ENCODE measurements at places on chromosomes 2 and 18.
A peak's percentile ranks its signal among the peaks of the same experiment; 100 is the strongest.

DNA sequence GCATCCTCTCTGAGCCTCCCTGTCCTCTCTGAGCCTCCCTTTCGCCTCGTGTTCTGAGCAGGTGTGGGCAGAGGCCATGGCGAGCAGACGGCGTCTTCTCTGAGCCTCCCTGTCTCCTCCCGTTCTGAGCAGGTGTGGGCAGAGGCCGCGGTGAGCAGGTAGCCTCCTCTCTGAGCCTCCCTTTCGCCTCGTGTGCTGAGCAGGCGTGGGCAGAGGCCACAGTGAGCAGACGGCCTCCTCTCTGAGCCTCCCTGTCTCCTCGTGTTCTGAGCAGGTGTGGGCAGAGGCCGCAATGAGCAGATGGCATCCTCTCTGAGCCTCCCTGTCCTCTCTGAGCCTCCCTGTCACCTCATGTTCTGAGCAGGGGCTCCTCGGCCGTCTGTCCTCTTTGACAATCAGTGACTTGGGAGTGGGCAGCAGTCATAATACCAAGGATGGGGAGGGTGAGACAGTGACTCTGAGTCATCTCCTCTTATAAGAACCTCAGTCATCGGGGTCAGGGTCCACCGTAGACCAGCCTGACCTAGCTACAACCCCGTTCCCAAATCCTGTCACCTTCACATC is 395.1 kb upstream of the SALL3 start:
- no peak for DNase-seq

DNA sequence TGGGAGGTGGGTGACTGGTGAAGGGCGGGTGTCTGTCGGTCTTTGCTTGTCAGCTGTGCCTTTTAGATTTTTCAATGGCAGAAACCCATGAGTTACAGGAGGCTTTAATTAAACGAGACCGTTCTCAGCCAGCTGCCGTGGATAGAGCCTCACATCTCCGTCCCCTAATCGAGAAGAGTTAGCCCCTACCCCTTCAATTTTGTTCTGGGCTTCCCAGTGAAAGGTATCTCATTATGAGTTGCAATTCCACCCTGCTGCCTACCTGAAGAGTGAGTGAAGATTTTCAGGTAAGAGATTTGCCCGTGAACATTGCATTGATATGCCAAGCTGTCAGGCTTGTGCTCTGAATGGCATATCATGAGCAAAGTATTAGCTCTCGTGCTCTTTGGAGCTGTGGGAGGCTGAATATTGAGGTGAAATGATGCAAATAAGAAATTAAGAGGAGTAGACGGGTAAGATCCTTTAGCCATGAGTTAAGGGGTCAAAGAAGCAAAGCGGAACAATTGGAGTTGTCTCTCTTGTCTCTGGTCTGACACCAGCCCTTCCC is 118.7 kb upstream of the MSTN start:
- DNase-seq: no peak

GRCh38 chr2:223760838-223761502 is 76.4 kb downstream of the AP1S3 start:
- DNase-seq: peak; percentile 83

- DNase-seq: no peak
These were observed 159.8 kb downstream of the KLHL29 start for GRCh38 chr2:23544589-23545295.

- peak; percentile 84 for DNase-seq
These were observed 139.3 kb downstream of the KLHL29 start for GRCh38 chr2:23524261-23524706.

GRCh38 chr2:9408641-9409151 is 14.6 kb downstream of the ITGB1BP1 start:
- peak; percentile 44 for DNase-seq

DNA sequence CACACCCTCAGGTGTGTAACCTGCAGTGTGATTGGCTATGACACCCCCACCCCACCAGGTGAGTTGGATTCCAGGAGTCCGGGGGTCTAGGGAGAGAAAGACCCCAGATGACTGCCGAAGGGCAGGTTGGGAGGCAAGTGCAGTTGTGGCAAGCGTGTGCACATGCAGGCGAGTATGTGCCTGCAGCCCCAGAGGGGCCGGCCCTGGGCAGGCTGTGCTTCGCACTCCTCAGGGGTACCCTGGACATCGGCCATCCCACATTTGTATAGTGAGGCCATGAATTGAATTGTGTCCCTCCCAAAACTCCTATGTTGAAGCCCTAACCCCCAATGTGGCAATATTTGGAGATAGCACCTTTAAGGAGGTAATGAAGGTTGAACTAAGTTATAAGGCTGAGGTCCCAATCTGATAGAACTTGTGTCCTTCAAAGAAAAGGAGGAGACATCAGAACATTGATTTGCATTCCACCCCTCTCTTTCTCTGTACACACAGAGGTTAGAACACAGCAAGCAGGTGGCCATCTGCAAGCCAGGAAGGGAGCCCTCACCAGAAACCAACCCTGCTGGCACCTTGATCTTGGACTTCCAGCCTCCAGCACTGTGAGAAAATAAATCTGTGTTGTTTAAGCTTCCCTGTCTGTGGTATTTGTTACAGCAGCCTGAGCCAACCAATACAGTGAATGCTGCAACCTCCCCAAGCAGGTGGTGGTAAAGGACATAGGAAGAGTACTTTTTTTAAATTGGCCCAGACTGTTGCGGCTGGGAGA is 241.8 kb downstream of the TFCP2L1 start:
- no peak for DNase-seq

GRCh38 chr2:237299906-237300305 is 114.1 kb downstream of the COL6A3 start:
- peak; percentile 96 for DNase-seq

- DNase-seq: no peak
These were observed 87.6 kb upstream of the ODC1 start for GRCh38 chr2:10535703-10536102.

GRCh38 chr2:65788556-65788955 is 356.2 kb upstream of the SPRED2 start:
- DNase-seq: no peak

DNA sequence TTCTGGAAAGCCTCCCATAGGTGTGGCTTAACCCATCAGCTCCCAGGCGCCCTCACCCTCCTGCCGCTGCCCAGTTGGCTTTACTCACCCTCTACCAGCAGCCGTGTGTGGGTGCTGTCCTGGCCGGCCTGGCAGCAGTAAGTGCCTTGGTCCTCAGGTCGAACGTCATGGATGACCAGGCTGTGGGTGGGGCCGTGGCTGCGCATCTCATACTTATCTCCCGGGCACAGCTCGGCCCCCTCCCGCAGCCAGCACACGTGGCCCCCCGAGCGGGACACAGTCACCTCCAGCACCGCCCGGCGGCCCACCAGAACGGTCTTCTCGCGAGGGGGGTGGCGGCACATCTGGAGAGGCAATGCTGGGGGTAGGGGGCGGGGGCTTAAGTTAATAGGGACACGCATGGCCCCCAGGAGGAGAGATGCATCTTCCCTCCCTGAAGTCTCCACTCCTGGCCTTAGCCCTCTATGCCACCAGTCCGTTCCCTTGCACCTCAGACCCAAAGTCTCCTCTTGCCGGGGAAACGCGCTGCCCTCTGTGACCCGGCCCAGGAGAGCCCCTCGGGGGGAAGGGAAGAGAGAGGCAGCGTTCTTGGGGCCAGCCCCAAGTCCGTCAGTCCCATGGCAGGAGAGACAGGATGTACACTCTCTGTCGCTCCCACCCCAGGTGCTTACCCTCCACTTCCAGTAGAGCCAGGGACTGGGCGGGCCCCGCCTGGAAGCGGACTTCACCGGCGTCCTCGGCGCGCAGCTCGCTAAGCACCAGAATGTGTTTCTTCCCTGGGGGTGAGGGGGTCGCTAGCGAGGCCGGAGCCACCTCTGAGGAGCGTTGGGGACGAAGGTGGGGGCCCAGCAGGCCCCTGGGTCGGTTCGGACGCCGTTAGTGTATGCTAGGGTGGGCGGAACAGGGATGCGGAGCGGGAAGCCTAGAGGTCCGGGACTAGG is 7.9 kb downstream of the TMEM198 start:
- DNase-seq: no peak

DNA sequence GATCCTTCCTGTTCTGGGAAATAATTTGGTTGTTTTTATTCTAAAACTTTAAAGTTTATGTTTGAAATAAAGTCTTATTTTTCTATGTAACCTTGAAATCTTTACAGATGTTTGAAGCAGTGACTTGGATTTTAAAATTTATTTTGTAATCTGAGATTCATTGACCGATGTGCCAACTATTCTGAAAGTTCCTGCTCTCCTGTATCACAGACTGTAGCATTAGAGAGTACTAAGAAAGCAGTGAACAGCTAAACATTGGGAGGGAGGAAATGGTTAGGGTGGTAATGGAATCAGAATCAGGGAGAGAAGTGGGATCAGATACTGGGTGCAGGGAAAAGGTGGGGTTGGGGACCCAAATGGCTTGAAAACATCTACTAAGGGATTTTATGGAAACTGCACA is 69.9 kb downstream of the CDC42EP3 start:
- no peak for DNase-seq

- DNase-seq: peak; percentile 18
These were observed 15.2 kb downstream of the SMYD1 start for GRCh38 chr2:88082781-88083180.

DNA sequence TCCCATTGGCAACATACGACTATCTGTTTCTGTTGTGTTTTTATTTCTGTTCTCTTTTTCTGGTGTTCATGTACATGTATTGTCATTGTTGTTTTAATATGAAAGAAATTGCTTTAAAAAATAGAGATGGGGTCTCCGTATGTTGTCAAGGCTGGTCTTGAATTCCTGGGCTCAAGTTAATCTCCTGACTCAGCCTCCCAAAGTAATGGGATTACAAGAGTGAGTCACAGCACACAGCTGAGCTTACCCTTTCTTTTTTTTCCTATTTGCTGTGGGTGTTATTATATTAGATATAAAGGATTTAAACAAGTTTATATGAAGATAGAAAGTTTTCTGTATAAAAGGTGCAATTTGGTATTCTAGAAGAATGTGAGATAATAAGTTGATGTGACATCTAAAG is 554.6 kb downstream of the DSC3 start:
- DNase-seq: no peak

- DNase-seq: peak; percentile 76
These were observed 31.9 kb upstream of the CEP68 start for GRCh38 chr2:65024149-65024829.

GRCh38 chr2:15313657-15314056 is 247.5 kb downstream of the NBAS start:
- no peak for DNase-seq

DNA sequence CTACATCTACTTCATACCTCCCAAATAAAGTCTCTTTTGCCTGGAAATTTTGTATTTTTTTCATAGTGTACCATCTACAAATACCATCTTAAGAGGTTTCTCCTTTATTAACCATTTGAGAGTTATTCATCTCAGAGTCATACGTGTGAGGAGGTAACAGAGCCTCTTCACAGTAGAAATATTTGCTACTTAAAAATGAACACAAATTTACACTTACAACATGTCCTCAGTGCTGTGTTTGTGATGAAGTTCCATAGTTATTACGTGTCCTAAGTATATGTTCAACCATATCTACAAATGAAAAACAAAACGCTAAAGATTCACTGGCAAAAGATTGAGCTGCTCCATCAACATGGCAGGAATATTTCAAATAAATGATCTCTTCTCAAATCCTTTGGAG is 48.5 kb upstream of the HNRNPA3 start:
- no peak for DNase-seq
